Renal pelvis (tissue), 12 donors: ENCODE measurements at places on chromosomes 11 and 22.

- DNase-seq = peak; percentile 95
Observed at GRCh38 chr22:31080848-31081649, at the start of gene SMTN. Gene SMTN (plus strand): TSS chr22:31081318. CDS start chr22:31083259, 1,941 bp downstream.

GRCh38 chr11:100984668-100985067 is 144.9 kb downstream of the PGR start:
- DNase-seq = no peak

DNA sequence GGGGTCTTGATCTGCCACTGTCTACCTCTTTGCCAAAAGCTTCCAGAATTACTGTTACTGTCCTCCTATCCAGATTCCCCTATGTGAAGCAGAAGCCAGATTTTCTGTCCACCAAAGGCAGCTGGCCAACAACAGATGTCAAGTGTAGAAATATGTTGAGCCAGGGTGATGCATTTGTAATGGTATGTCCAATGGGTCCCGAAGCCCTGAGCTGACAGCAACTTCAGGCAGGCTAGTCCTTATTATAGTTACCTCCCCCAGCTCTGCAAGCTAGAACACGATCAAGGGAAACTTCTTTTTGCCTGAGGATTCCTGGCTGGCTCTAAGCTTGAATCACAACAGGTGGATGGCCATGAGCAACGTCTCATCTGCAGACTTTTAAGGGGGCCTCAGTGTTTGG is 10.2 kb downstream of the PAMR1 start:
- DNase-seq = no peak

DNA sequence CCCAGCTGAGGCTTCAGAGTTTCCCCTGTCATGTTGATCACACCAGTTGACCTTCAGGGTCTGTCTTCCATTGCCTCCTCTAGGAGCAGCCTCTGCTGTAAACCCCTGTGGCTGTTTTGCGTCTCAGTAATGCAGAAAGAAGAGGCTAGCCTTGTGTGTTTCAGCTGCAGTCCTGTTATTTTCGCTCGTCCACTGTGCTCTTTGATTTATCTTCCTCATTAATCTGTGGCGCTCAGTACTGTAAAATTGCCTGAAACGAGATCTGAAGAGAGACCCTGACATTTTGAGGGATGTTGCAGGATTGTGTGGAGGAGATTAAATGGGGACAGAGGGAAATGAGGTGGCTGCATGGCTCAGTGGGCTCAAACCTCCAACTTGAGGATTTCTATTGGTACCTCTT is 163.7 kb downstream of the DBX1 start:
- peak; percentile 72 for DNase-seq

DNA sequence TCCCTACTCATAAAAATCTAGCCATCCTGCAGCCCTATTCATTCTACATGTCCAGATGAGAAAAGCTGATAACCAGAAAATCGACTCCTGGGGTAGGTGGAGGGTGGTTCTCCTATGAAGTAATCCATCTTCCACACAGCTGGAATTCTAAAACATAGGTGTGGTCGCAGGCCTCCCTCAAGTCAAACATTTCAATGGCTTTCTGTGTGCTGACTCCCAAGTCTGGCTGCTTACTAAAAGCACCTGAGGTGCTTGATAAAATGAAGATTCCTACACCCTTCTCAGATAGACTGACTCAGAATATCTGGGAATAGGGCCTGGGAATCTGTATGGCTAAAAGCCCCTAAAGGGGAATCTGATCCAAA is 26.1 kb downstream of the IRAG1 start:
- DNase-seq = no peak

DNA sequence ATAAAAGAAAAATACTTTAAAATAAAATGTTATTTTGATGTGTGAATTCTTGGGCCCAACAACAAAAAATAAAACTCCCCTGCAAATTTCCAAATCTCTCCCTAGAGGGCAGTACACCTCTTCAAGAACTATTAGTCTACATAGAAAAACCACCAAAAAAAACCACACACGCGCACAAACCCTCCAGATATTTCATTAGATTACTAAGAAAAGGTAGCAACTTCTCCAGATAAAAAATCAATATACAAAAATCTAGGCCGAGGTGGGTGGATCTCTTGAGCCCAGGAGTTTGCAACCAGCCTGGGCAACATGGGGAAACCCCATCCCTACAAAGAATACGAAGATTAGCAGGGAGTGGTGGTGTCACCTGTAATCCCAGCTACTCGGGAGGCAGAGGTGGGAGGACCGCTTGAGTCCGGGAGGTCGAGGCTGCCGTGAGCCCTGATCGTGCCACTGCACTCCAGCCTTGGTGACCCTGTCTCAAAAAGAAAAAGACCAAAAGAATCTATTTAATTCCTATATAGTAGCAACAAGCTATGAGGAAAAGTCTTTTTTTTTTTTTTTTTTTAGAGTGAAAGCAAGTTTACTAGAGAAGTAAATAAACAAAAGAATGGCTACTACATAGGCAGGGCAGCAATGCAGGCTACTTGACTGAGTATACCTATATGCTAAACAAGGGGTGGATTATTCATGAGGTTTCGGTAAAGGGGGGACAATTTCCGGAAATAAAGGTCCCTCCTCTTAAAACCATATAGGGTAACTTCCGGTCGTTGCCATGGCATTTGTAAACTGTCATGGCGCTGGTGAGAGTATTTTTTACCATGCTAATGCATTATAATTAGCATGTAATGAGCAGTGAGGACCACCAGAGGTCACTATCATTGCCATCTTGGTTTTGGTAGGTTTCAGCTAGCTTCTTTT is 13.1 kb downstream of the B3GNT6 start:
- peak; percentile 95 for DNase-seq

DNA sequence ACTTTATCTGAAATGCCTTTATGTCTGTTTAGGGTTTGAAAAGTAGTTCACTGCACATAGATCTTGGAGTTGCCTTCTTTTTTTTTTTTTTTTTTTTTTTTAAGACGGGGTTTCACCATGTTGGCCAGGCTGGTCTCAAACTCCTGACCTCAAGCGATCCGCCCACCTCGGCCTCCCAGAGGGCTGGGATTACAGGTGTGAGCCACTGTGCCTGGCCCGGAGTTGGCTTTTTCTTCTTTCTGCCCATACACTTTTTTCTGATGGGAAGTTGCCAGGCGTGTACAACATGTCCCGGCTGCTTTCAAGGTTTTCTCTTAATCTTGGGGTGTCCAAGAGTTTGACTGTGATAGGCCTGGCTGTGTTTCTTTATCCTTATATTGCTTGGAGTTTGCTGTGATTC is 12.9 kb upstream of the GNB1L start:
- no peak for DNase-seq

DNA sequence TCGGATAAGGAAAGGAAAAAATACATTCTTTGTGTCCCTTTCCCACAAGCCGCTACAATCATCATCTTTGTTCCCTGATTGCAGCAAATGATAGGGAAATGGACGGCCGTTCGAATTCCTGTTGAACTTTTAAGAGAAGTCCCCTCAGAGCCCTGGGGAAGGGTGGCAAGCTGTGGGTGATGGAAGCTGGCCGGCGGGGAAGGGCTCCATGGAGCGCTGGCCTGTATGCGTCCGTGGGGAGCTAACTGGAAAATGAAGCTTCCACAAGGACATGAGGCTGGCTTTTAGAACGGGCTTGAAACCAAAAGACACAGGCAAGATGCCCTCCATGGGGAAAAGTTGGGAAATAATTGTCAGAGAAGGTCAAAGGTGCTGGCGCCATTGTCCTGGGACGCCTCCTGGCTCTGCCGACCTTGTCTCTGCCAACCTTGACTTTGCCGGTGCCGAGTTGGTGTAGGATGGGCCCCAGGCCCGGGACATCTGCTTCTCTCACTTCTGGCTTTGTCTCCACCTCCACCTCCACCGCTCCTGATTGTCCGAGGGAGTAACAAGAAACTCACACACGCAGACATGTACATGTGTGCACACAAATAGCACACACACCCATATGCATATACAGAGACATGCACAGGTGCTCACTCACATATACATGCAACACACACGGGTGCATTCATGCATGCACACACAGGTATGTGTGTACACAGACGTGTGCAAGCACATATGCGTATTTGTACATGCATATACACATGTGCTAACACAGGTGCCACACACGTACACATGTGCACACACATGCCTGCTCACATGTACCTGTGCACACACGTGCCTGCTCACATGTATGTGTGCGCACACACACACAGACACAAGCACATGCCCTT is 14.5 kb upstream of the PPARA start:
- no peak for DNase-seq

GRCh38 chr22:23604939-23605712 is 25.0 kb upstream of the IGLL1 start:
- DNase-seq = no peak

- no peak for DNase-seq
Observed at GRCh38 chr11:20351136-20351535, 12.4 kb upstream of the HTATIP2 start.

DNA sequence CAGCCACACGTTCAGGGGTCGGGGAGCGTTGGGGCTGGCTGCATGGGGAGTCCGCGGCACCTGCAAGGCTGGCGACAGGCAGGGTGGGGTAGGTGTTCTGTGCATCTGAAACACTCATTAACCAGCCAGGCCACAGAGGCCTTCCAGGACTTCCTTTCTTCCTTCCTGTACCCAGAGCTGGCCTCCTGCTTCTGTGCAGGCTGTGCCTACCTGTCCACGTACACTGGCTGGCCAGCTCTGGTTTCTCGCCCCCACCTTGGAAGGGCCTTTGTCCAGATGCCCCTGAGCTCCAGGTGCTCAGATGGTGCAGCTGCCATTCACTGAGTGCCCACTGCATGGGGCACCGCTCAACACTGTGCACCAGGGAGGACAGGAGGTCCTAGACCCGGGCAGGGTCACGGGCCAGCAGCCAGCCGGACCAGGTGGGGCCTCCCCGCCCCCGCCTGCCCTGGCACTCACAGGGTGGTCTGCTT is 15.9 kb downstream of the TTLL12 start:
- no peak for DNase-seq

- DNase-seq = no peak
Observed at GRCh38 chr22:50004918-50005317, 7.6 kb downstream of the IL17REL start.

- DNase-seq = no peak
Observed at GRCh38 chr11:74506823-74507222, 13.3 kb upstream of the LIPT2 start.

GRCh38 chr11:71940561-71941219 is 11.8 kb downstream of the RNF121 start:
- no peak for DNase-seq

DNA sequence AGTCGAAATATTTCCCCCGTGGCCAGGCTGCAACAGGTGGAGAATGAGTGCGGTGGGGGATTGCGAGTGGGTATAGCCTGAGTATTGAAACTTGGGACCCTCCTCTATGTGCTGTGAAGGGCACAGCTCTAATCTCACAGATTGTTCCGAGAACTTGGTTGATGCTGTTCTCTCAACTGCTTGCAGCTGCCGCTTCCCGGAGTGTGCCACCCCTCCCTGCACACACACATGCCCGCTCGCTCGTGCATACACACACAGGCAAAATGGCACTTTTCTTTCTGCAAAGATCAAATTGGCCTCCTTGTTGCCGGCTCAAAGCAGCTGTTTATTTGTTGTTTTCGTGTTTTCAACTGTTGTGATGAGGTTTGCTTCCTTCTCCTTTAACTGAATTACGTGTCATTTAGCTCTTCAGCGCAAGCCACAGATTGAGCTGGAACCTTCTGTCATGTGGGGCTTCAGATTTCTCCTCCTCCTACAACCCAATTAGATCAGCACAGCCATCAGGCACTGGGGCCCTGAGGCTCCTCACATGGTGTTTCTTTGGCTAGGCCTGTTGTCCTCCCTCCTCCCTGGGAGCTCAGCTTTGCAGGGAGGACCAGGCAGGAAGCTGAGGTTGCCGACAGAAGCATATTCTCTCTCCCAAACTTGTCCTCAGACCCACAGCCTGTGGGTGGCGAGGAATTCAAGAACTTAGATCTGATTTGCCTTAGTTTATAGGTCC is 13.9 kb upstream of the B3GAT1 start:
- no peak for DNase-seq

- DNase-seq = peak; percentile 34
Observed at GRCh38 chr11:75313513-75314272, 37.8 kb downstream of the ARRB1 start.

DNA sequence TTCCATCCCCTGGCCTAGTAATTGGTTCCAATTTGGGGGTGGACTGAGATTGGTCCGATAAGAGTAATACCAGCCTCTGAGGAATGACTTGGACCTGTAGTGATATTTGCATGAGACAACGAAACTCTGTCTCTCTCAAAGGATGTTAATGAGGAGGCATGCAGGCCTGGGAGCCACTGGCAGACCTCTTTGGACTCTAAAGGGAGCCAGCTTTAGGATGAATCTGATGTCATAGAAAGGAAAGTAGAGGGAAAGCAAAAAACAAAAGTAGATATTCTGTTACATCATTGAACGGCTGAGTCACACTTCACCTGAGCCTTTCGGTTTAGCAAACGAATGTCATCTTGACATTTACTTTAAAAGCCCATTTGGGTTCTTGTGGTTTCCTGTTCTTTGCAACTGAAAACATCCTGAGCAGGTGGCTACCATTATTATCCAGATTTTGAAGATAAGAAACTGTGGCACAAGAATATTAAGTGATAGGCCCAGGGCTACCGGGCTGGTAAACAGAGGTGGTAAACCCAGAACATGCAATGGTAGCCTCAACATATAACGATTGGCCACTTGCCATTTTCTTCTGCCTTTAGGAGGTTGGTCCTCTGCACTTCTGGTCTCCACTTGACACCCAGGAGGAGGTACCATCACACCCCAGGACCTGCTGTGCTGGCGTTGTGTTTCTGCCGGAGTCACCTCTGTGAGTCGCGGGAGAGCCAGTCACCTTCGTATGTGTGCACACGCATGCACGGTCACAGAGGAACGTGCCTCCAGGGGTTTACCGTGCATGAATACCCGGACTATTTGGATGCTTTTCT is 42.7 kb downstream of the RTL6 start:
- DNase-seq = no peak

DNA sequence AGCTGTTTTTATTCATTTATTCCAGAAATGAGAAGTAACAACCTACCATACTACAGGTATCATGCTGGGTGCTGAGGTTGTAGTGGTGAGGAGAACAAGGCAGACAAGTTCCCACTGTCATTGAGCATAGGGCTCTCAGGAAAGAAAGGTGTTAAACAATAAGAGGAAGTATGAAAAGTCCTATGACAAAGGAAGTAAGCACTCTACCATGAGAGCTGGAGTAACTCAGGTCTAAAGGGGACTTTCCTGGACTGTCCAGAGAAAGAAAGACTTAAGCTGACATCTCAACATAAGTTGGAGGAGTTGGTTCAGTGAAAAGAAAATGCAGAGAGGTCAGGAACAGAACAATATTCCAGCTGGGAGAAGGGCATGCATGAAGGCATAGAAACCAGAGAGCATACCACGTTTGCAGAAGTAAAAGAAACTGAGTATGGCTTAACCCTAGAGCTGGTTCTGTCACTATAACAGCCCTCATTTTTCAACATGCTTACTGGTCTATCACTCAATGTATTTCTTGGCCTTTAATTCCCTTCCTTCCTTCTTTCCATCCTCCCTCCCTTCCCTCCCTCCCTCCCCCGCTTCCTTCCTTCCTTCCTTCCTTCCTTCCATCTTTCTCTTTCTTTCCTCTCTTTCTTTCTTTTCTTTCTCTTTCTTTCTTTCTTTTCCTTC is 137.8 kb upstream of the BDNF start:
- no peak for DNase-seq

DNA sequence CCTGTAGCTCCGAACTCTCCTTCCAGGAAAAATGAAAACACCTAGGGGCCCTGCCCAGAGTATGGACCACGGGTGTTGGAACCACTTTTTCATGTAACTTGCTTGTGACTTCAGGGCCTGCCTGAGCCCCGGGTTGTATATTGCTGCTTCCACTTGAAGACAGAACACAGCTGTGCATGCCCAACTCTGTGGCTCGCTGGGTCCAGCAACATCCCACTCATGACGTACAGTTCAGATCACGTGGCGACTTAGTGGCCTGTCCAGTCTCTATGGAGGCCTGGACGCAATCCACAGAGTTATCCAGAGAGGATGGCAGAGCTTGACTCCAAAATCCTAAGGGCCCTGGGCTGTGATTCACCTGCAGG is 6.8 kb downstream of the C11orf21 start:
- DNase-seq = no peak
